ENCODE measurements at places on chromosomes 6 and 20. TPM values are rescaled to one million over a fixed set of nuclear protein-coding genes. Genes with fewer than 3 reads are reported as not detected.
A peak's percentile ranks its signal among the peaks of the same experiment; 100 is the strongest.

GRCh38 chr6:845566-845965 is 152.6 kb upstream of the EXOC2 start:
- no peak for DNase-seq

- no peak for DNase-seq
These were observed 12.5 kb downstream of the VSTM2L start for GRCh38 chr20:37915434-37915787.

HLA-DQA1 gene
- 1.7 TPM for polyA plus RNA-seq

- no peak for DNase-seq
These were observed 478.0 kb downstream of the KIF16B start for GRCh38 chr20:16095226-16095625.

DNA sequence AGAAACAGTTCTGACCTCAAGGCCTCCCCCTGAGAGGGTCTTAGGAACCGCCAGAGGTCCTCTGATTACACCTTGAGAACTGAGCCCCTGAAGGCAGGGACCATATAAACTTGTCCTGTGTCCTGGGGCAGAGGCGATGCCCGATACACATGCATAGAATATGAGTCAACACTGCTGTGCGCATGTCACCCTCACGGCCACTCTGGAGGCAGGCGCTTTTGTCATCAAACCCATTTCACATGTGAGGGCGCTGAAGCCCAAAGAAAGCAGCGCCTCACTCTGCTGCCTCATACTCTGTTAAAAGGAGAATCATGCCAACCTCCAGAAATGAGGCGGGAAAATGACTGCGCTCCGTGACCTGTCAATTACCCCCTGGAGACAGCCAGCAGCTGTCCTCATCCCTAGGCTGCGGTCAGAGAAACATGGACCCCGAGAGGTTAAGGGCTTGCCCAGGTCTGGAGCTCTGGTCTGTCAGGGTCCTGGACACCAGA is 158.3 kb downstream of the GRM4 start:
- DNase-seq = no peak

GRCh38 chr6:97064578-97064977 is 140.1 kb downstream of the KLHL32 start:
- no peak for DNase-seq

LRFN2 gene
- polyA plus RNA-seq = 1.4 TPM

GRCh38 chr6:138677538-138677937 is 96.0 kb upstream of the CCDC28A start:
- no peak for DNase-seq

DNA sequence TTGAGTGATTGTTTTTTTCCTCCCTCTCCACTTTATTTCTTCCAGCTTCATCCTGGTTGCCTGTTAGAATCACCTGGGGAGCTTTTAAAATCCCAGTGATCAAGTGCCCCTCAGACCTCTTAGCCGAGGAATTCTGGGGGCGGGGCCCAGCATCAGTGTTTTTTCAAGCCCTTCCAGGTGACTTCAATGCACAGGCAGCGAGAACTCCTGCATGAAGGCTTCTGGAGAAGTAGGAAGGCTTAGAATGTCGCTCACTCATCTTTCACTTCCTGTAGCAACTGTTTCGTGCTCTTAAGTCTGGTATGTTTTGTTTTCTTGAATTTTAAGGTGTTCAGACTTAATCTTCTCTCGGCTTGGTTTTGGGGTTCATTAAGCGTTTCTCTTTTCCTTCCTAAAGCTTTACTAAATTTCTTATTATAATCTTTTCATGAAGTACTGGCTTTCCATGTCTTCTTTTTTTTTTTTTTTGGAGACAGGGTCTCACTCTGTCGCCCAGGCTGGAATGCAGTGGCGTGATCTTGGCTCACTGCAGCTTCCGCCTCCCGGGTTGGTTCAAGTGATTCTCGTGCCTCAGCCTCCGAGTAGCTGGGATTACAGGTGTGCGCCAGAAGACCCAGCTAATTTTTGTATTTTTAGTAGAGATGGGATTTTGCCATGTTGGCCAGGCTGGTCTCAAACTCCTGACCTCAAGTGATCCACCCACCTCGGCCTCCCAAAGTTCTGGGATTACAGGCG is 30.9 kb upstream of the TULP1 start:
- no peak for DNase-seq

GRCh38 chr6:18259675-18260447 is 4.5 kb downstream of the DEK start:
- DNase-seq = no peak

DNA sequence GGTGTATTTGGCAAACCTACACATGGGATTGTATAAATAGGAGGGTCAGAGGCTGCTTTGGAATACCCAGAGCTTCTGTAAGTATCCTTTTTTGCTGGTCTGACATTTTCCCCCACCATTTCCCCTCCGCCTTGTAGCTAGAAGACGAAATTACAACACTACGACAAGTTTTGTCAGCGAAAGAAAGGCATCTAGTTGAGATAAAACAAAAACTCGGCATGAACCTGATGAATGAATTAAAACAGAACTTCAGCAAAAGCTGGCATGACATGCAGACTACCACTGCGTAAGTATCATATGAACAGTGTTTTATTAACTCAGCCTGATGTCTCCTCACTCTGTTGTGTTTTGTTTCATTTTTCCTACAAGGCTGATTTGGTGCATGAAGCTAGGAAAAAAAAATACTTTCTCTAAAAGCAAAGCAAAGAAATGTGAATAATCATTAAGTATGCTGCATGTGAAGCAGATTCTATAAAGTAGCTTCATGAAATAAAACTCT is 72.7 kb downstream of the HDDC2 start:
- no peak for DNase-seq

GSTA3 gene
- 0.27 TPM for polyA plus RNA-seq

- no peak for DNase-seq
These were observed 26.6 kb upstream of the DAAM2 start for GRCh38 chr6:39765508-39766065.

DNA sequence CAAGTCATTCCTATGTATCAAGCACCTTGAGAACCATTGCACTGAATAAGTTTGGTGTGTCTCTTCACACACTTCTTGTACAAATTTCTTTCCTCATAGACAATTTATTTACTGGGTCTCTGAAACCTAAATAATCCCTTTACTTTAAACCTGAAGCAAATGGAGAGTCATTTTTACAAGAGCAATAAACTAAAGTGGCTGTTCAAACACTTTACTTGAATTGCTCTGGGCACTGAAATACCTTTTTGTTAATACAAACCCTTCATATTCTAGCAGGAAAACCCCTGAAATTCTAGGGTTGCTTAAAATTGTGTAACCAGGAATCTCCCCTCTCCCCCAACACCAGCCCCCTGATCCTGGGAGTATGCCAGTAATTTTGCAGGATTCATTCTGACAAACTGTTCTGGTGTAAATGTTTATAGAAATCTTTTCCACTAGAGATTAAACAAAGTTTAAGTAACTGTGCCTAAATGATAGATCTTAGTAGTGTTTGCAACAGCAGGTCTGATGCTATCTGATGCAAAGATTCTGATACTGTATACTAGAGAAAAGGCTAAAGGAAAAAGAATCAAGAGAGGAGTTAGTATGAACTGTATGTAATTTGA is 13.4 kb downstream of the RSPO3 start:
- DNase-seq = no peak

DNA sequence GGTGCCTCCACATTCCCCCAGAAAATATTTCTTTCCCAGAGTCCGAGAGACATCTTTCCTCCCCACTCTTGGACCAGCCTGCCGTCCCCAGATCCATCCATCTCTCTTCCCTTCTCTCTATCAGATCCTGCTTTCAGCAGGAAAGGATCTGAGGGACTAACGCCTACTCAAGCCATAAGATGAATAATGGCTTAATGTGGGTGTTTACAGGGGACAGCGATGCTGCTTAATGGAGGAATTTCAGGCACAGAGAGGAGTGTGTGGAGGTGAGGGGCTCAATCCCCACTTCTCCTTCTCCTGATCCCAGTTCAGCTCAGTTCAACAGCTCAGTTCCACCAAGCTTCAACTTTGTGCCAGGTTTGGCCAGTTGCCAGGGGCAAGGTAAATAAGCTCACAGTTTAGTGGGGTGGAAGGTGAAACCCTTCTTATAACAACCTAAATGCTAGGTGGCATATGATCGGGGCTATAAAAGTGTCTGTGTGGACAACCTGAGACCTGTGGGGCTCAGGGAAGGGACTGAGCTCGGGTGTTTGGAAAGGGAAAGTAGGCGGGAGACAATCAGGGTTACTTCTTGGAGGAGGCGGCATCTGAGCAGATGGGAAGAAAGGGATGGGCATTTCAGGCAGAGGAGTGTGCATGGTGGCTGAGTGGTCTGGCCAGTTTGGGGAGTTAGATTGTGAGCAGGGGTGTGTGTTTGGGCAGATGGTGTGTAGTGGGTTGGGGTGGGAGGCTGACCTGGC is 55.8 kb downstream of the CDH22 start:
- DNase-seq = no peak

EYA2 gene
- 0.53 TPM for polyA plus RNA-seq

TGM6 gene
- not detected for polyA plus RNA-seq

DNA sequence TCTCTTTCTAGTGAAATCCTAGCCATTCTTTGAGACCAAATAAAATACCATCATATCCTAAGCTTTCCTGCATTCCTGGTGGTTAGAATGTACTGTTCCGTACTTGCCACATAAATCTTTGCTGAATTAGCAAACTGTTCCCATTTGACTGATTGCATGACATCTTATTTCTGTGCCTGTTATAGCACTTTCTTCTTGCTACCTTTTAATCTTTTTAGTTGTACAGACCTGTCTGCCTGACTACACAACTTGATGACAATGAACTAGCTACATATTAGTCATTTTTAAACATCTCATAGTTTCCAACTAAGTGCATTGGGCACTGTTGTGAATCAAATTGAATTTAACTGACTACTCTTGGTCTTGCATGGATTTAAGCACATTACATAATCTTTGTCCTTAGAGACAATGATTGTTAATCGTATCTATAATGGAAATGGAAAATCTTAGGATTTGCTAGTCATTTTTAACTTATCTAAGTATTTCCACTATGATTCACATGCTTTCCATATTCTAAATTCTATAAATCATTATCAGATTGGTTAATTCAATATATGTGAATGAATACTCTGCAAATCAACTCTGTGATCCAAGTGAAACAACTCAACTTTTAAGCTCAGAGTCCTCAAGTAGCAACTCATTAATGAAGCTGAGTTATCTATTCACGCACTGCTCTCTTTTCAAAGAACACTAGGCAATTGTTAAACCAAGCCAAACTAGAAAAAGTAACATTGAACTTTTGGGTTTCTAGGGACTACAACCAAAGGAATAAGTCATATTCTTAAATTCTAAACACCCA is 109.0 kb downstream of the TNFRSF21 start:
- DNase-seq = no peak

- DNase-seq = no peak
These were observed 4.8 kb upstream of the RBPJL start for GRCh38 chr20:45301824-45302271.

DNA sequence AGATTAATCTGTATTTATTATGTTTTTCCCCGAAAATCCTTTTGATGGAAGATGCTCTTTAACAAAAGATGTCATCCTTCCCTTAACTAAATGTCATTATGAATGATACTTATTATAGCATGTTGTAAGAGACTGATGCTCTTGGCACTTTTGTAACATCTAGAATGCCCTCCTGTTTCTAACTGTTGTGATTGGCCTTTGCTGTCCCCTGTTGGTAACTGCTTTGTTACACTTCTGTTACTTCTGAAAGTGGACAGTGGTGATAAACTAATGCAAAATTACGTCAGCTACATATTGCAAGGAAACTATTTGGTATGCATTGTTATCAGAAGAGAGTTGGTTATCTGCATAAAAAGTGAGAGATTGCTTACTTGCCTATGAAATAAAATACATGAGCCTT is 5.8 kb downstream of the TTK start:
- no peak for DNase-seq

AVP gene
- polyA plus RNA-seq = 0.47 TPM

- DNase-seq = no peak
These were observed 434 bp downstream of the ZKSCAN4 start for GRCh38 chr6:28251661-28252008.

GRCh38 chr20:55057779-55058415 is 582.5 kb downstream of the DOK5 start:
- no peak for DNase-seq

DNA sequence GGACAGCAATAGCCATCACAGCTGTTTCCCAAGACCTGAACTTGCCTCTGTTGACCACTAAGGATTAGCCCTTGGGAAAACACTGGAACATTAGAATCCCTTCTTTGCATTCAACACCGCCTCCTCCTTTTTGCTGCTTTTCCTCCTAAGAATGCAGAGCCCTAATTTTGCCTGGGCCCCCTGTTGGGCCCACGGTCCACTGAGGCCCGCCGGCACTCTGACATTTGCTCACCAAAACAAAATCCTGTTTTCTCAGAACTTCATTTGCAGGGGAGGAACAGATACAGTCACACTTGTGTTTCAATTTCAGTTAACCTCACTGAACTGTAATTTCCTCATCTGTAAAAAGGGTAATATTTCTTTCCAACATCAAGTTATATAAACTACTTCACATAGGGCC is 116.0 kb upstream of the JARID2 start:
- DNase-seq = peak; percentile 47

GRCh38 chr6:136764517-136764993 is 27.7 kb downstream of the MAP3K5 start:
- DNase-seq = no peak

DNA sequence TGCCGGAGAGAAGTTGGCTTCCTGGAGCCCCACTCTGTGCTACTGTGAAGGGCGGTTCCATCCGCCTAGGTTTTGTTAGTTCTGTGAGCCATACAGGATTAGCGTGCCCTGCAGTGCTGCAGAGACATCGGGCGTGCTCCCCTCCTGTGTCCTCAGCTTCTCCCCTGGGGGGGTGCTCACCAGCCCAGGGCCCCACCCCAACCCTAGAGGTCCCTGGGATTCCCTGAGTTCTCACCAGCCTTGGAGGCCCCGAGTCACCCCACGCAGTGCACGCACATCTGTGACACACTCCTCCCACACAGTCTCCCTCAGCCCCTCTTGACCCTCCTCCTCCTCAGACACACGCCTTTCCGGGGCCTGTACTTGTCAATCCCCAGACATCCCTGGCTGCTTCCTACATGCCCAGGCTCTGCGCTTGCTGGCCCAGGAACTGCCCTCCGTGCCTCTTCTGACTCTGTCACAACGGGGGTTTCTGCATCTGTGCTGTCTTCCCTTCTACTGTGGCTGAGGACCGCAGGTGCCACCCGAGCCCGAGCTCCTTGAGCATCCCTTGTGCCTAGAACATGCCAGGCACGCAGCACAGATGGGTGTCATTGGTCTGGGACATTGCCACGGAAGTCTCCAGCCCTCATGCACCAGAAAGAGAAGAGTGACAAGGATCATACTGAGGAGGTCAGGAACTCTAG is 123.2 kb upstream of the RPS6KA2 start:
- no peak for DNase-seq

COL21A1 gene
- 92.7 TPM for polyA plus RNA-seq
